Tibial nerve (tissue), 4 donors: ENCODE measurements at places on chromosomes 11 and 22. TPM values are rescaled to one million over a fixed set of nuclear protein-coding genes. Genes with fewer than 3 reads are reported as not detected.

AGBL2 gene
- 0.44 TPM for total RNA-seq

ST14 gene
- total RNA-seq: 2.4 TPM

MS4A7 gene
- 77.1 TPM for total RNA-seq

KRTAP5-10 gene
- total RNA-seq: not detected

ACTN3 gene
- total RNA-seq: 0.21 TPM

FAM227A gene
- total RNA-seq: 3.3 TPM

DNA sequence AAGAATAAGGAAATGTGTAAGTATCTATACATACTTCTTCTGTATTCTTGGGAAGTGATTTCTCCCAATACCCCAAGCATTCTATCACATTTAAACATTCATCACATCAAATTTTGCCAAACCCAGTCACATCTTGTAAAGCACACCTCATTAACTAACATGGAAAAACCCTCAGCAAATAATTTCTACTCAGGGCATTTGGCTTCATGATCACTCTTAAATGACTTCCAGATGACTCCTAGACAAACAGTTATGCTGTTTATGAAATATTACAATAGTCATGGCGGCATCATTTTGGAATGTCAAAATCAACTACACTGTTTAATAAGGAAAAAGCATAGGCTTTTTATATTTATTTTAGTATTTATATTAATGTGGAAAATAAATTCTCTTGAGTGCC is 47.3 kb upstream of the CCDC34 start:
- DNase-seq: no peak

DNA sequence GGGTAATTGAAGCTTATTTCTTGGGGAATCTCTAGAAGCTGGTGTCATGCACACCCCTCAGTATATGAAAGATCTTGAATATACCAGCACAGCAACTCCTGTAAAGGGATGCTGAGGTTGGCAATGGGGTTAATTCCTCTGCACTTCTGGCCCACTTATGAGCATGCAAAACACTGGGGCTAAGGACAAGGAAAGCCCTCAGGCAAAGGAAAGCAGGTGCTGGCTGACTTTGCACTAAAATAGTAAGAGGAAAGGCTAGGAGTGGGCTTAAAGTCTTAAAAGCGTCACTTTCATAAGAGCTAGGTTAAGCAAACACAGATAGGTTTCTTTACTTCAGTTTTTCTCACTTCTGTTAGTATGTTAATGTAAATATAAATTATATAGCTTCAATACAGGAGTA is 572.6 kb upstream of the LUZP2 start:
- no peak for DNase-seq

GRCh38 chr11:106017093-106017492 is 4.9 kb downstream of the MSANTD4 start:
- no peak for DNase-seq

DNA sequence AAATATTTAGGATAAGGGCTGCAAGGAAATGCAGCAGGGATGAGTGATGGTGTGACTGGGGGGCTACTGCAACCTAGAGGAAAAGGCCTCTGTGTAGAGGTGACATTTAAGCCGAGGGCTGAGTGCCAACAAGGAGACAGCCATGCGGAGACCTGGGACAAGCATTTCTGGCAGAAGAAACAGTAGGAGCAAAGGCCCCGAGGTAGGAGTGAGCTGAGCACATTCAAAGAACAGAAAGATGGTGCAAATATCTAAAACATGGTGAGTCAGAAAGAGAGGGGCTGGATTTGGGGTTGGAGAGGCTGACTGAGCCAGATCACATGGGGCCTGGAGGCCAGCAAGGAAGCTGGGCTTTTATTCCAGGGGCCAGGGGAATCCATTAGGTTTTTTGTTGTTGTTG is 55.1 kb upstream of the INCENP start:
- no peak for DNase-seq

GRCh38 chr22:30372915-30373314 is 14.3 kb downstream of the RNF215 start:
- DNase-seq: no peak

DNA sequence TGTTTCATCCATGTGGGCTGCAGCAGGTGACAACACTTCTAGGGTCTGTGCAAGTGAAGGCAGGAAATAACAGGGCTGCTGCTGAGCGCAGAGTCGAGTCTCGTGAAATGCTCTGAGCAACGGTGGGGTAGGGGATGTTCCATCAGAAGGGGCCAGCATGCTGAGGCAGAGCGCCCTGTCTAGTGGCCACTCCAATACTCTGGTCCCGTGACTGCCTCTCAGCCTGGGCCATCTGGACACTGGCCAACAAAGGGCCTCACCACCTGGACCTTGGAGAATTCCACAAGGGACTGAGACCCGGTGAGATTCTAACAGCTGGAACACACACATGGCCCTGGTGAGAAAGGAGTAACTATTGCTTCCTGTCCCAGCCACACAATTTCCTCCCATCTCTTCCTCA is 375.7 kb downstream of the SHANK2 start:
- DNase-seq: no peak

GRCh38 chr11:95922536-95923438 is 1.1 kb downstream of the MTMR2 start:
- DNase-seq: no peak

GRCh38 chr22:33209930-33210784 is 152.0 kb upstream of the SYN3 start:
- no peak for DNase-seq

- DNase-seq: no peak
Measured at GRCh38 chr11:23865341-23865975, 631.4 kb upstream of the LUZP2 start.

DNA sequence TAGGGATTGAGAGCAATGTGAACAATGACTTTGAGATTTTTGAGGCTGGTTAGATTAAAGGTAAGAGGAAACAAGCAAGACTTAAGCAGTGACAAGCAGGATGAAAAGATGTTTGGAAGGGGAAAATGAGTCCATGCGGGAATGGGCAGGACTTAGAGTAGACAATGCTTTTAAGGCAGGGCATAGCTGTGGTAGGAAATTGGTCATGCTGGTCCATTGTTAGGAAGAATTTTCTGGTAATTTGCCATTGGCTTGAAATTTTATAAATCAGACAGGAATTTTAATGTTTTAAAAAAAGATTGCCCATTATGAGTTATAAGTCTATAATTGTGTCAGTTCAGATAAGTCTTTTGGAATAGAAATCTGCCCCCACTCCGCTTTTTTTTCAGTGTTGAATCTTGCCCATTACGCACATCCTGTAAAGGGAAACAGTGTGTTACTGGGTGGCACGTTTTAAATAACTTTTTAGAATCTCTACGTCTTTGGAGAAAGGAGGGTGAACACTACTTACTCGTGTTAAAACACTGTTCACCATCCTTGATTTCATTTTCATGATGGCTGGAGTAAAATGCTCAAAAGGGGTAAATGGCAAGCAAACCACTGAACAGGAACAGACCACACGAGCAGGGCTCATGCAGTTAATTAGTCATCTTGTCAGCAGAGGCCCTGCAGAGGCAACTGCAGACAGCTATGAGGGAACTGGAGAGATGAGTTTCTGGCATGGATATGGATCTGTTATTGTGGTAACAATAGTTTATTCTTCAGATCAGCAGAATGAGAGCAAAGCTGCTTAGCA is 25.0 kb downstream of the SWAP70 start:
- no peak for DNase-seq

DNA sequence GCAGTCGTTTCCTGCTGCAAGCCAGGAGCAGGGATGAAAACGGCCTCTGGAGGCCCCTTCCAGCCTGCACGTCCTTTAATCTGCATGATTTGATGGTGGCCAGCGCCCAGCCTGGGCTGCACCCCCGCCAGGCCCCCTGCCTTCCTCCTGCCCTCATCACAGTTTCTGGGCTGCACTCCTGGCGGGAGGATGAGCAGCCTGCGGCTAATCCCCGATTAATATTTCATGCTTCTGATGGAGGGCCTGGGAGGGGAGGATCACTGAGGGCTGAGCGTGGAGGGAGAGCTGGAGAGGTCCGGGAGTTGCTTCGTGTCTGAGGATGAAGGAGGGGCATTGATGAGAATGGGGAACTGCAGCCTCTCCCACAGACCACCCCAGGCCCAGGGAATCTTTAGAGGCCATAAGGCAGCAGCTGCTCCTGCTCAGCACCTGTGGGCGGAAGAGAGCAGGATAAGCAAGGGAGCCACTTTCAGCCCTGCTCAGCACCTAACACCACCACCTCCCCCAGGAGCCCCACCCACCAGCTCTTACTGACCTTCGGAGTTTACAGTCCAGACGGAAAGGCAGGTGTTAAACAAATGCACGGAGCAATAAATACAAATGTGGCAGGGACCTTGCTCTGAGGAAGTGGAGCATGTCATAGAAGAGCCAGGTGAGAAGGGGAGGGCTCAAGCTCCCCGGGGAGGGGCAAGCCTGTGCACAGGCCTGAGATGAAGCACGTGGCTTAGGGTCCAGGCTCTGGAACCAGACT is 135.0 kb upstream of the NECTIN1 start:
- DNase-seq: no peak

GRCh38 chr11:71342116-71342515 is 89.7 kb upstream of the SHANK2 start:
- no peak for DNase-seq

GRCh38 chr11:74135127-74135840 is 35.5 kb downstream of the C2CD3 start:
- no peak for DNase-seq

DNA sequence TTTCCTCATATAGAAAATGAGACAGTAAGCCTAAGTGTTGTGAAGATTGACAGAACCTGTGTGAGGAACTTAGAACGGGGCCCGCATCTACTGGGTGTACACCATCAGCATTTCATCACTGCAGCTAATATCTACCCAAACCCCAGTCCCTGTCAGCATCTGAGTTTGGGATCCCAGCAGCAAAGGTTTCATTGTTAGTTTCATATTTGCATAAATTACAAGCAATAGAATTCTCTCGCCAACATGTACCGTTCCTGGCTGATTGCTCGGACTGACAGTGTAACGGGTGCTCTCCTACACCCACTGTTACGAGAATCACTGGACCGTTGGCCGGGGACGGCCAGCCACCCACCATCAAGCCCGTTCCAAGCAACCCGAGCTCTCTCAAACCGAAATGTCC is 10.4 kb upstream of the TMPRSS6 start:
- no peak for DNase-seq

DNA sequence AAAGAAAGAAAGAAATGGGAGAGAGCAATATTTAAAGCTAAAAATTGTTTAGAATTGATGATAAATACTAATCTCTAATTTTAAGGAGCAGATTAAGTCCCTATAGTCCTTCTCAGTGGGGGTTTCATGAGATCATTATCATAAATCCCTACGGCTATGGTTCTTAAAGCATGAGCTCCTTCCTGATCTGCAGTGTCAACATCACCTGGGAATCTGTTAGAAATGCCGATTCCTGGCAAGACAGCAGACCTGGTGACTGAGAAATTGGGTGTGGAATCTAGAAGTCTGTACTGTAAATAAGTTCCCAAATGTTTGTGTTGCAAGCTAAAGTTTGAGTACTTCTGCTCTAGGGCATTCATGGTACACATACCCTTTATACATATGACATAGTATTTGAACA is 12.6 kb downstream of the HIKESHI start:
- DNase-seq: no peak

- DNase-seq: peak; percentile 20
Measured at GRCh38 chr11:2892215-2892966, 6.8 kb upstream of the CDKN1C start.

DNA sequence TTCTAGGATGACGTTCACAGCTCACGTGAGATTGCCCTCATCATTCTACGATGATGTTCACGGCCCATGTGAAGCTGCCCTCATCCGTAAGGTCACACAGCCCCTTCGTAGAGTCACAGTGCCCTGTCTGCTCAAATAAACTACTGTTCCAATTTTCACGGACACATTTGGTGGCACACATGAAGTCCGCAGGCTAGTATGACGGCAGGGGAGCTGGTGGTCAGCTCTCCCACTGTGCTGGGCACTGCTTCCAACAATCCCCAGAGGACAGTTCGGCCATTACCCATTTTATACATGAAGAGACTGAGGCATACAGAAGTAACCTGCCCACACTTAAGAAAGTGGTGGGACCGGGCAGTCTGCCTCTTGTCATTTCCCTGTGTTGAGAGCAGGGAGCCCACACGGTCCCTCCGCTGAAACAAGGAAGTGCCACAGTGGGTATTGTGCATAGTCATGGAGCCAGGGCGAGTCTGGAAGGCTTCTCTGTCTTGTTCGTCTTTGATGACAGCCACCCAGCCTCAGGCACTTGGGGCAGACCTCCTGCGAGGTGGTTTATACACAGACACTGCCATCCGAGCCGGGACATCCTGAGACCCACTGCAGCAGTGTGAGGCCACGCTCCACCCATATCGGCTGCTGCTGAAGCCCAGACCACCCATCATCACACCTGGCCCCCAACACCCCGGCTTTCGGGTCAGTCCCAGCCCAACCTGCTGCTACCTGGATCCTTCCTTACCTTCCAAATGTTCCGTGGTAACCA is 114.3 kb downstream of the PHF21B start:
- DNase-seq: no peak

- no peak for DNase-seq
Measured at GRCh38 chr11:62186195-62186594, 3.8 kb upstream of the SCGB1D1 start.

GRCh38 chr22:42549331-42550060 is 4.3 kb upstream of the SERHL2 start:
- DNase-seq: no peak

GRCh38 chr11:27339941-27340340 is 23.1 kb downstream of the CCDC34 start:
- DNase-seq: no peak

DNA sequence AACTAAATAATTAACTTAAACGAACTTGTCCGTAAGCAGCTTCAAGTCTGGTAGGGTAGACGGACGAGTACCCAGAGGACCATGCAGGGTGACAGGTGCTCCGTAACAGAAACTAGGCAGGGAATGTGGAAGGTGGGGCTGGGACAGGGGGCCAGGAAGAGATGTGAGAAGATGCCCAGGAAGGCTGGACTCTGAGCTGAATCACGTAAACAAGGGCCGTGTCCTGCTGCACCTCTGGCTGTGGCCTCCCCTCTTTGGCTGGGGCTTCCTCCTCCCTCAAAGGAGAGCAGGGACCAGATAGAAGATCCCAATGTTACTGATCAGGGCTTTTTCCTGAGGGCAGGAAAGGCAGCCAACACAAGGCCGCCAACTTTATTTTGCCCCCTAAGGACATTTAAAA is 47.9 kb downstream of the PACSIN2 start:
- no peak for DNase-seq

DNA sequence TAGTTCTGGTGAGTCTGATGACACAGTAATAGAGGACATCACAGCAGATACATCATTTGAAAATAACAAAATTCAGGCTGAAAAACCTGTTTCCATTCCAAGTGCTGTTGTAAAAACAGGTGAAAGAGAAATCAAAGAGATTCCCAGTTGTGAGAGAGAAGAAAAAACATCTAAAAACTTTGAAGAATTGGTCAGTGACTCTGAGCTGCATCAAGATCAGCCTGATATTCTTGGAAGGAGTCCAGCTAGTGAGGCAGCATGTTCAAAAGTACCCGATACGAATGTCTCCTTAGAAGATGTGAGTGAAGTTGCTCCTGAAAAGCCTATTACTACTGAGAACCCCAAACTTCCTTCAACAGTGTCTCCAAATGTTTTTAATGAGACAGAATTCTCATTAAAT is 38.7 kb downstream of the RTN3 start:
- DNase-seq: no peak

DNA sequence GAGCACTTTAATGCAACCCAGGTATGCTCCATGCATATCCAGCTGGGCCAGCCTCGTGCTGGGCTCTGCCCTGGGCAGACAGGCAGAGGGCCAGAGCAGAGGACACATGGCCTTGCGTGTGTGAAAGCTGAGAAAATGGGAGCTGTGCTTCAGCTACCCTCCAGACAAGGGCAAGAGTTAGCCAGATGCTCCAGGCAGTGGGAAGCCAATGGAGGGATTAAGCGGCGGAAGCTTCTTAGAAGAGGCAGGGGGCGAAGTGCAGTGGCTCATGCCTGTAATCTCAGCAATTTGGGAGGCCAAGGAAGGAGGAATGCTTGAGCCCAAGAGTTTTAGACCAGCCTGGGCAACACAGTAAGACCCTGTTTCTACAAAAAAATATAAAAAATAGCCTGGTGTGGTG is 9.8 kb upstream of the ARHGEF17 start:
- DNase-seq: no peak
